Stimulated activated effector memory CD8-positive, alpha-beta T cell treated with anti-CD3 and anti-CD28 coated beads, Interleukin-12 subunit alpha, Interleukin-12 subunit beta, amount 100 ng/mL, for 72 hours (primary cell): ENCODE measurements at places on chromosomes 11 and 22.

- DNase-seq: peak; percentile 70
Measured at GRCh38 chr11:9461063-9461759, 399 bp downstream of the ZNF143 start.

- DNase-seq: no peak
Measured at GRCh38 chr11:8090756-8091155, 9.7 kb downstream of the TUB start.

DNA sequence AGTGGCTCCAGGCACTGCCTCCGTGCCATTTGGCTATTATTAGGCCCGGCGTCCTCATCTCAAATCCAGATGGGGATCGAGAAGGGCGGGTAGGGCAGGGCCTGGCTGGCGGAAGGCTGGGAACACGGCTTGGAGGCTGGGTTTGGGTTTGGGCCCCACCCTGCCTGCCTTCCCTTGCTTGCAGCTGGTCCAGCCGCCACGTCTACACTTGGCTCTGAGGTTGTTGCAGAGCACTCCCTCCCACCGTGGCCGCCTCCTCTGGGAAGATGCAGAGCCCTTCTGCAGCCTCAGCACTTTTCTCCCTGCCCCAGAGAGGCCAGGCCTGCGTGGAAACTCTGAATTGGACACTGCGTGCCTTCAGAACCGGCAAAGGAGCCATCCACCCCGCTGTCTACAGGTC lies 5.2 kb upstream of the SMTN start:
- DNase-seq: no peak

GRCh38 chr11:61447601-61448551 lies 18.0 kb downstream of the SDHAF2 start:
- DNase-seq: no peak

GRCh38 chr11:65537620-65538231 lies 12.8 kb downstream of the SCYL1 start:
- DNase-seq: no peak

- no peak for DNase-seq
Measured at GRCh38 chr22:30612789-30613188, 5.8 kb downstream of the TCN2 start.

GRCh38 chr11:27296497-27296896 lies 66.5 kb downstream of the CCDC34 start:
- DNase-seq: no peak

DNA sequence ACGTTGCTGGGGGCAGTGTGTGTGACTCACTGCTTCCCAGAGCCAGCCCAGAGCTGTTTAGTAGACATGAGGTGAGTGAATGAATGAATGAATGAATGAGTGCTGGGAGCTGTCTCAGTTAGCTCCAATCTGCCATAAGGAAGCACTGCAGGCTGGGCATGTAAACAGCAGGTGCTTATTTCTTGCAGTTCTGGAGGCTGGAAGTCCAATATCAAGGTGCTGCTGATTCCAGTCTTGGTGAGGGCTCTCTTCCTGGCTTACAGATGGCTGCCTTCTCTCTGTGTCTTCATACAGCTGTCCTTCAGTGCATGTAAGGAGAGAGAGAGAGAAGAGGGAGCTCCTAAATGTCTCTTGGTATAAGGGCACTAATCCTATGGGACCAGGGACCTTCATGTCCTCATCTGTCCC lies 4.1 kb downstream of the C11orf21 start:
- DNase-seq: peak; percentile 46

GRCh38 chr11:112928136-112928535 lies 33.1 kb upstream of the NCAM1 start:
- no peak for DNase-seq

DNA sequence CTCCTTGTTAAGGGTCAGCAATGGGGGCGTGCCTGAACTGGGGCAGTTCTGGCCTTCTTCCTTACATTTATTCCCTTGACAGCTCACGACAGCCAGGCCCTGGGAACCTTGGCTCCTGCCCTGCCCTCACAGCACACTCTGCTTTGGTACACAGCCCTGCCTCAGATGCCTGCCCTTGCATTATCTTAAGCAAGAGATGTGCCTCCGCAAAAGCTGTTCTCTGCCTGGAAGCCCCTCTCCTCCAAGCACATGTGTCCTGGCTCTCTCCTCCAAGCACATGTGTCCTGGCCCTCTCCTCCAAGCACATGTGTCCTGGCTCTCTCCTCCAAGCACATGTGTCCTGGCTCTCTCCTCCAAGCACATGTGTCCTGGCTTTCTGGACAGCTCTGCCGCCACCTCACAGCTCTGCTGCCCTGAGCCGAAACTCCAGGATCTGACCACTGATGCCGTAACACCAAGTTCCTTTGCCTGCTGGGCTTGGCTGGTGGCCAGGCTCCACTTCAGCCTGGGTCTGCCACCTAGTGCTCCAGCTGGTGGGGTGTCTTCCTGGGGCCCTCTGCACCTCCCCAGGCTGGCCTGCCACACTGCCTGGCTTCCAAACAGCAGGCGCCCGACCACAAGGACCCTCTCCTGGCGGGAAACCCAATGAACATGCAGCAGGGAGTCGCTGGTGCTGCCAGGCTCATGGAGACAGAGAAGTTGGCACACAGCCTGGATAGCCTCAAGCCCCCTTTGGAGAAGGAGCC lies 53.0 kb downstream of the SCUBE1 start:
- DNase-seq: no peak

- DNase-seq: no peak
Measured at GRCh38 chr11:34049028-34049427, 2.5 kb upstream of the CAPRIN1 start.
